Stimulated activated CD8-positive, alpha-beta memory T cell treated with anti-CD3 and anti-CD28 coated beads, Interleukin-15, amount 100 ng/mL, for 4 hours (primary cell): ENCODE measurements at places on chromosomes 4 and X.

- no peak for DNase-seq
These were observed 70.1 kb downstream of the PCYT1B start for GRCh38 chrX:24577091-24577490.

- DNase-seq: no peak
These were observed 156.6 kb downstream of the CAMK2D start for GRCh38 chr4:113604955-113605354.

- DNase-seq: no peak
These were observed 202.7 kb downstream of the OR13H1 start for GRCh38 chrX:131746491-131746968.

DNA sequence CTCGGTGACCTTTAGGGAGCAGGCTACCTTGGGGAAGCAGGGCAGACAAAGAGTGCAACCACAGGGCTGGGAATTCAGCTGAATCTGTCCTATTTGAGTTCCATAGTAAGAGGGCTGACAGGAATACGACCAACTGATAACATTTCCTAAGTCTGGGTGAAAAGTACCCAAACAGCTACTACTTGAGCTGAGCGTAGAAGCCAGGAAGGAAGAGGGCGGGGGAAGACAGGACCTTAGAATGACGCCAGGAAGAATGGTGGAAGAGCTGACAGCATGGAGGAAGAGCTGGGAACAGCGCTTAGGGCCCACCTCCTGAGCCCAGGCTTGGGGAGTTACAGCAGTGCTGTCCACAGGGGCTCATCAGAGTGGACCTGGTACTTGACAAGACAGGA lies 14.4 kb downstream of the MECP2 start:
- no peak for DNase-seq

GRCh38 chr4:12712648-12713339 lies 771.3 kb downstream of the RAB28 start:
- no peak for DNase-seq

DNA sequence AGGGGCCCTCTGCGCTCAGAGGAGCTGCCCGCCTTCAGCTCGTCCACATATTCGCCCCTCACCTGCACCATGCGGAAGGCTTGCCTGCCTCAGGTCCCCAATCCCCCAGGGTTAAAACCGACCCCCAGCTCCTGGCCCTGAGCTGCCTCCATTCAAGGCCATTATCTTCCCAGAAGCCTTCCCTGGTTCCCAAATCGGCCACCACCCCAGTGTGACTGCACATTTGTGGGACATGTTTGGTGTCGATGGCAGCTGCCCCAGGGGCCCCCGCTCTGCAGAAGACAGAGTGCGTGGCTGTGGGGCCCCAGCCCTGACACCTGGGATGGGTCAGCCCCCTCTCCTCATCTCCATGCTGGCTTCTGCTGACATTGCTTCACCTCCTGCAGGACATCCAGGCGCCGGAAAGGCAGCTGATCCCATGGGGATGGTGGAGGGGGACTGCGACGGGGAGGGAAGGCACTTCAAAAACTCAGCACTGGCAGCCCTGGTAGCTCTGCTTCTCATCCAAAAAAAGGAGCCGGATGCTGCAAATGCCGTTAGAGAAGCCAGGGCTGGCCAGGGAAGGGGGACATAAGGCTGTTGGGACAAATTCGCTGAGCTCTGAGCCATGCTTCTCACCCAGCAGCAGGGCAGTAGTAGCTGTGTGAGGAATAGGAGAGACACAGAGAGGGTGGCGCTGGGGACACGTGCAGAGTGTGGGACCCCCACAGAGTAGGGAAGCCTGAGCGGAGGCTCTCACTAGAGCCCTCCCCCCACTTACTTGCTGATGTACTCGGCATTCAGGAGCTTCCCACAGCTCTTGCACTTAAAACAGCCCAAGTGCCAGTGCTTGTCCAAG lies 78.5 kb downstream of the ABLIM2 start:
- DNase-seq: no peak

GRCh38 chr4:27861381-27861787 lies 1000.7 kb downstream of the STIM2 start:
- DNase-seq: no peak

DNA sequence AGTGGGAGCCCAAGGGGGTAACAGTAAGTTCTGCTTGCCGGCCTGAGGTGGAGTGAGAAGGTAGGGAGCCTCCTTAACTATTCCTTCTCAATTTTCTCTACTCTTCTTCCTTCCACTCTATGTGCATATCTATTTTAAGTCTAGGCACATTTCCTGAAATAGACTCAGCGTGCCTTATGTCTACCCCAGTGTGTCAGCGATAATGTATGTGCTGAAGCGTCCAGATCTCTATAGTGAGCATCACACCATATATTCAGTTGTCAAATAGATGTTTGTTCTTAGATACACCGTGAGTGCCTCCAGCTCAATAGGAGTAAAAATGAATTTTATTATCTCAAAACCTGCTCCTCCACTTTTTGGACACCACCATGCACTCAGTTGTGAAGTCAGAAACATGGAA lies 51.5 kb upstream of the RAB33B start:
- DNase-seq: no peak

- DNase-seq: no peak
These were observed 7.2 kb downstream of the CTSO start for GRCh38 chr4:155946486-155946885.

- no peak for DNase-seq
These were observed 114.9 kb downstream of the PPARGC1A start for GRCh38 chr4:23774909-23775308.

DNA sequence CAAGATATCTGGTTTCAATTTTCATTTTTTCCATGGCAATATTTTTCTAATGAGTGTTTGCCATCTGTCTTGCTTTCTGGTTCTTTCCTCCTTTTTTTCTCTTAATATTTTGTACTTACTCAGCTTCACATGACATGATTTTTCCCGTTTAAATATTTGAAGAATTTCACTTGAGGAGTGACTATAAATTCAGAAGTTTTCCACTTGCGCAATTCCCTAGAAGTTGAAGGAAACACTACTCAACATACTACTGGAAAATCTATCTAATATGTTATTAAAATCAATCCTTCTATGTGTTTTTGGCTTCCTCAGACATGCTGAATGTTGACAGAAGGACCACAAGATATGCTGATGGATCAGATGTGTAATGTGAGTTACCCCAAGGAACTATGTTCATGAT lies 36.8 kb upstream of the BANK1 start:
- no peak for DNase-seq

GRCh38 chr4:94466923-94467322 lies 15.2 kb downstream of the PDLIM5 start:
- no peak for DNase-seq

DNA sequence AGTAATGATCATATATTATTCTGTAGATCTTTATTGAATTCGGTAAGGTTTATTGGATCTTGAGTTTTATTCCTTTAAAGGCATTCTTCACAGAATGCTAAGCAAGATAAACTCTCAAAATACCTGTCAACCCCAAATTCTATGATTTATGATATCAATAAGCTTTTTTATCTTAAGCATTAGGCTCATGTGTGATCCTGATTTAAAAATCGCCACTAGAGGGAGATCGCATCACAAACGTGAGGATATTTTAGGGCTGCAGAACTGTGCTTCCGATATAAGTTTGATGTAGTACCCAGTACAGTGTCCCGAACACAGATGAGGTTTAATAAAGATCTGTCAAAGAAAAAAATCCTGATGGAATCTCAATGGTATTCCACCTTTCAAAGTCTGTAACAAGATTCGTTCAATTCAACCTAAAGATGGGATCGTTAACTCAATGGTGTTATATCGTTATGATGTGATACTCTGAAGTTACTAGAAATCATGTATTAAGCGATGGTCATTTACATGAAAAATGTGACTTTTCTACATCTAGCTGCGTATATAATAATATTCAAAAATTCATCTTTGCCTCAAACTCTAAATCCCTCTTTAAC lies 169.0 kb downstream of the CORIN start:
- no peak for DNase-seq

- no peak for DNase-seq
These were observed 56.8 kb downstream of the PRRG1 start for GRCh38 chrX:37405956-37406355.

- DNase-seq: no peak
These were observed 62.7 kb downstream of the SHROOM2 start for GRCh38 chrX:9848718-9849479.

GRCh38 chr4:147550626-147551246 lies 66.5 kb upstream of the TMEM184C start:
- DNase-seq: no peak
